ENCODE measurements at places on chromosomes 3 and 15.

- no peak for DNase-seq
These were observed 676.0 kb upstream of the SEMA6D start for GRCh38 chr15:47041301-47041700.

GRCh38 chr3:43497905-43498365, 123.9 kb downstream of the ANO10 start:
- DNase-seq, result no peak

GRCh38 chr15:31200735-31201151, 99.2 kb upstream of the TRPM1 start:
- no peak for DNase-seq

GRCh38 chr3:158169091-158169491, 59.2 kb downstream of the RSRC1 start:
- DNase-seq, result no peak

- DNase-seq, result no peak
These were observed 2.6 kb upstream of the PLOD2 start for GRCh38 chr3:146163584-146163983.

DNA sequence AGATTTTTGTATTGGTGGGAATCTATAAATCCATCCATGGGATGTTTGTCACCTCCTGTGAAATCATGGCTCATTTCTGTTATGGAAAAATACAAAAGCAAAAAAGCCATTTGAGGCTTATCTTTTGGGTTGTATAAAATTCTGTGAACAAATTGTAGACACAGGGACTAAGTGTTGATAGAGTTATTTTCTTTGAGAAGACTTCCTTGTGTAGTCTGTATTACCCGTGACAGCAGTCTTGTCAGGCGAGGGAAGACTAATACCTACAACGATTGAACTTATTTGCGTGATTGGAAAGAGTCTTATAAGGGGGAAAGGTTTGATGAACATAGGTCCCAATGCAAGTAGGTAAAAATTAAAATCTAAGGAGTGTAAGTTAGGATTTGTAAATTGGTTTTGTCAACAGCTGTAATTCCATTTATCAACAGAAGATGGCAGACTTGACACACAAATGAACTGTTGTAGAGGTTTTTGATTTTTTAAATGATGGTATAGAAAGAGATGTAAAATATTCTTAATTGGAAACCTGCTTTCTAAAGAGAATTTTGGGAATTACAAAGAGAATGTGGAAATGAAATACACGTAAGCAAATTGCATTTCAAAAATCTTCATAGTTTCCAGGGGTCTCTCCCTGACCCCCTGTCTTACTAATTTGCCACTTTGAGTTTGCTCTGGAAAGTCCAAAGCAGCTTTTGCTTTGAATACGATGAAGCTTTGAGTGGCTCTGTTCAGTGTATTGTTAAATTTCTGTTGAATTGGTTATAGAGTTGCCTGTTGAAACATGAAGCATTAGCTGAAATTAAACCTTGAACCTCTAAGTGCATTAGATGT, 33.2 kb downstream of the SLC25A26 start:
- DNase-seq, result peak; percentile 53

DNA sequence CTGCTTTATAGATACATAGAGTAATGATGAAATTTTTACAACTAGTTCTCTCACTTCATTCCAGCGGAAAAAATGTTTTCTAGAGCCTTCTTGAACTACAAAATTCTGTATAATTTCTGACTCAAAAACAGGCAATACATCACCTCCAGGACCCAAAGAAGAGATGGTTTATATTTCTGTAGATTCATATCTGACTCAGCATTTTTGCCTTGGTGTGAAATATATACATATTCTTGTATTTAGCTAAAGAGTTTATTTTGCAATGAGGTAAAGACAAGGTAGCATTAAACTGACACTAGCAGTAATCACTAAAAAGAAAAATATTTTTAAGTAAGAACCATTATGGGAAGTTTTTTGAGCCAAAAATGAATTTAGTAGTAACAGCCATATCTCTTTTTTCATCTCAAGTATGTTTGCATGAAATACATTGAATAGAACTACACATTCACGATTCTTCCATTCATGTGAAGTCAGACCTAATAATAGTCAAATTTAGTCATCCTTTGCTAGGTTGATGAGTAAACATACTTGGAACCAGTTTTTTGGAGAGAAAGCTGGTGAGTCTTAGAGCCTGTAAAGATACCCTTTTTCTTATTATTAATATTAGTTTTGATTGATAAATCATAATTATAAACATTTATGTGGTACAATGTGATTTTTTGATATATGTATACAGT, 31.6 kb downstream of the COL8A1 start:
- no peak for DNase-seq

GRCh38 chr3:176789947-176790346, 407.3 kb downstream of the TBL1XR1 start:
- no peak for DNase-seq

GRCh38 chr15:63067976-63068743, 25.6 kb downstream of the TPM1 start:
- no peak for DNase-seq

DNA sequence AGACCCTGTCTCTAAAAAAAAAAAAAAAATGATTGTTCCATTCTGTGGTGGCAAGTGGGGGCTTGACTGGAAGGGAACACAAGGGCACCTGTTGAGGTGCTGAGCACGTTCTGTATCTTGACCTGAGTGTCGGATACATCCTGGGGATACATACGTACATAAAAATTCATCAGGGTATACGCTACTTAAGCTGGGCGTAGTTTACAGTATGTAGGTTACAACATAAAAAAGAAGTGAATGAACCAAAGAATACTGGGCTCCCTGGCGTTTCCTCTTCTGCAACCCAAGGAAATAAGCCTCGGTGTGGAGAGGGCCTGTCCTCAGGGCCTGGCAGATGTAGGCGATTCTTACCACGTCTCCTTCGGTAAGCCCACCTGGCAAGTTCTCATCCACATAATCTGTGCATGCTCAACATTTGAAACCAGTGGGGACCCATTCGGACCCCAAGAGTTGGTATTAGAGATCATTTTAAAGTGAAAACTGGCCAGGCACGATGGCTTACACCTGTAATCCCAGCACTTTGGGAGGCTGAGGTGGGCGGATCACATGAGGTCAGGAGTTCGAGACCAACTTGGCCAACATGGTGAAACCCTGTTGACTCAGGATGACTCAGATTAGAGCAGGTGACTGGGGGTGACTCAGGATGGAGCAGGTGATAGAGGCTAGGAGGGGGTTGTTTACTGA, 5.1 kb upstream of the MUC20 start:
- no peak for DNase-seq

DNA sequence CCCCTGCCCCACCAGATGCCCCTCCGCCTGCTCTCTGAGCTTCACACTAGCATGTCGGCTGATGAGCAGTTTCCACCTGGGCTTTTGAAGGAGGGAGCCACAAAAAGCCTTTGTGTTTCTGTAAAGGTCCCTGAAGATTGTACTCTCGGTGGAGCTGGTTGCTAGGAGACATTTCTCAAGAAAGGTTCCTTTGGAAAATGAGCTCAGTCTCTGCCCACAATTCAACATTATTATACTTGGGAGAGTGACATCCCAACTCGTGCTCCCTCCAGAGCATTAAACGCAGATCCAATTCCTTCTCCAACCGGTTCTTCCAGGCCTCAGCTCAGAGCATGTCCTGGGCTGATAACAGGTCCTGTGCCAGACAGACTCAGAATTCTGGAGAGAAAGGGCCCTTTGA, 26.8 kb upstream of the FAM107A start:
- no peak for DNase-seq

GRCh38 chr15:74406992-74407705, 26.6 kb downstream of the SEMA7A start:
- no peak for DNase-seq

- DNase-seq, result no peak
These were observed 310.2 kb upstream of the PPP2R3A start for GRCh38 chr3:135655328-135655727.

DNA sequence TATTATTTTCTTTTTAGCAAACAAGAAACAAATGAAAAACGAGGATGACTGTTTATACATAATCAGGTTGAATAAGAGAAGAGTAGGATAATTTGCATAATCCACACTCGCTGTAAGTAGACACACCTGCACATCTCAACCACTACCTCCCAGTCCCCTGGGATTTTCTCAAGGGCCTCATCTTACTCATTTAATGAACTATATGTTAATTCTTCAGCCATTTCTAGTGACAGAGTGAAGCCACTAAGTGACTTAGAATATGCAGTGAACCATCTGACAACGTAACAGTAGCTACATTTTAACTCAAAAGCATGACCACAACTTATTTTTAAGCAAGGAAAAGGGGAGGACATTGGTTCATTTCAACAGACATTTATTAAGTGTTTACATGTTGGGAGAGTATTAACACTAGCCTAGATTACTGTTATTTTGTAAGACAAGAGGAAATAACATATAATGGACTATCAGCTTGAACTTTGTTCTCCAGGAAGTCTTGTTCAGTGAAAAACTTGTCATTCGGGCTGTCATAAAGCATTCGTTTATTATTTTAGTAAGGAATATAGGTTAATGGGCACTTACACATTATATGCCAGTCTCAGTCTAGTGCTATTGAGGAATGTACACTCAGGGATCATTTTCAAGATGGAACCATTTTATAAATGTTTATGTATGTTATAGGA, 173.0 kb upstream of the ROBO2 start:
- no peak for DNase-seq

GRCh38 chr3:63967675-63968611, 55.4 kb downstream of the PSMD6 start:
- DNase-seq, result peak; percentile 93

GRCh38 chr3:50583897-50584296, 14.6 kb downstream of the HEMK1 start:
- no peak for DNase-seq

- no peak for DNase-seq
These were observed 17.5 kb downstream of the CDIN1 start for GRCh38 chr15:36596915-36597314.

DNA sequence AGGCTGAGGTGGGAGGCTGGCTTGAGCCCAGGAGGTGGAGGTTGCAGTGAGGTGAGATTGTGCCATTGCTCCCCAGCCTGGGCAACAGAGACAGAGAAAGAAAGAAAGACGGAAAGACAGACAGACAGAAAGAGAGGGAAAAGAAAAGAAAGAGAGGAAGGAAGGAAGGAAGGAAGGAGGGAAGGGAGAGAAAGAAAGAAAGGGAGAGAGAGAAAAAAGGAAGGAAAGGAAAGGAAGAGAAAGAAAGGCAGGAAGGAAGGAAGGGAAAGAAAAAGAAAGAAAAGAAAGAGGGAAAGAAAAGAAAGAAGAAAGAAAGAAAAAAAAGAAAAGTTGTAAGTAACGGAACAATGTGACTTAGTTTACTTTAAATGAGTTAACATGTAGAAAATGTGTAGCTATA, 260.7 kb upstream of the GRM7 start:
- DNase-seq, result no peak

GRCh38 chr3:16182612-16183011, 8.1 kb downstream of the GALNT15 start:
- no peak for DNase-seq

GRCh38 chr15:57216288-57216687, 160.0 kb upstream of the CGNL1 start:
- DNase-seq, result no peak

DNA sequence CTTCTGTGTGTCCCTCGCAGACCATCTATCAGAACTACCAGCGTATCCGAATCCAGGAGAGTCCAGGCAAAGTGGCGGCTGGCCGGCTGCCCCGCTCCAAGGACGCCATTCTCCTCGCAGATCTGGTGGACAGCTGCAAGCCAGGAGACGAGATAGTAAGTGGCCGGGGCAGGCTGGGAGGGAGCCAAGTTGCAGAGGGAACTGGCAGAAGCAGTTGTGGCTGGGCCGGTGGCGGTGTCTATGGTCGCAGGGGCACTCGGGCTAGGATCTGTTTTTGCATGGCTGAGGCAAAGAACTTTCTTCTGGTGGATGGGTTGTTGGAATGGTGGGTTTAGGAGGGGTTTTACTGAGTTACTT, 10.1 kb downstream of the MCM2 start:
- no peak for DNase-seq

DNA sequence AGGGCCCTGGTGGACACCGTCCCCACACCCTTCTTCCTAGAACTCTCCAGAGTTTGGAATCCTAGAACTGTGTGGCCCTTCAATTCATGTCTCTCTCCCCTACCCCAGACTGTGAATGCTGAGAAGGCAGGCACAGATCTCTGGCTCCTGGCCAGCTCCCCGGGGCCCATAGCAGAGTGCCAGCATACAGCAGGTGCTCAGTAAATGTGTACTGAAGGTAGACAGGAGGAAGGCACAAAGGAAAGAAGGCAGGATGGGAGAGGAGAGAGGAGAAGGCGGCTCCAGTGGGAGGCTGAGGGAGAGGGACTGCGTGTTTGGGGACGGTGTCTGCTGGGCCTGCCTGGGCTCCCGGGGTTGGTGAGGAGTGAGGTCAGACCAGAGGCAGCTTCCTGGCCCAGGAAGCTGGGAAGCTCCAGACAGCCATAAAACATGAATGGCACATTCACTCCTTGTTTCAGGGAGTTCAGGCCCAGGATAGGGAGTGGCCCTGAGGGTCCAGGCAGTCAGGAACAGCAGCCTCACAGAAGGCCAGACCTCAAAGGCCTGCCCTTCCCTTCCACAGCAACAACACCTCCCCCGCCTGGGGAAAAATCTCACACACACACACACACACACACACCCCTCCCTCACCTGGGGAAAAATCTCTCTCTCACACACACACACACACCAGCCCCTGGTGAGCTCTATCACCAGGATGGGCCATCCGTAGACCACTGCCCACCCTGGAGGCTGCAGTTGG, 137.1 kb upstream of the PRR20G start:
- DNase-seq, result no peak

DNA sequence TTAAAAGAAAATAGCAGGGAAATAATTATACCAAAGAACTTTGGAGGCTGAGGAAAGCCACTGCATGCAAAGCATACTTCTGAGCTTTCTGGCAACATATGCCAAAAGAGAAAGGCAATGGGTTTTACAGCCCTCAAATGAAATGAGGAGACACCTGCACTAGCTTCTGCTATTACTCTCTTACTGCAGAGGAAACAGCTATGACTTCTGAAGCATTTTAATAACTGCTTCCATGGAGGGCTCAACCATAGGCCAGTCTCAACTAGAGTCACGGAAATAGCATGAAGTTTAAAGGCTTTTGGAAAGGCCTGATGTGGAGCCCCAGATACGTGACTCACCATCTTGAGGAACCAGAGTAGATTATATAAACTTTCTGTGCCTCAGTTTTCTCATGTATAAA, 114.8 kb downstream of the OXNAD1 start:
- peak; percentile 87 for DNase-seq

- DNase-seq, result no peak
These were observed 57.6 kb downstream of the BHLHE40 start for GRCh38 chr3:5036858-5037257.

GRCh38 chr15:70854666-70854976, 664 bp upstream of the LARP6 start:
- DNase-seq, result no peak

GRCh38 chr3:52237006-52237656, 1.8 kb downstream of the TWF2 start:
- DNase-seq, result no peak

- peak; percentile 71 for DNase-seq
These were observed 2.1 kb downstream of the CD47 start for GRCh38 chr3:108088697-108089096.

GRCh38 chr3:58049143-58049785, 41.0 kb downstream of the FLNB start:
- DNase-seq, result no peak

- DNase-seq, result no peak
These were observed 34.9 kb upstream of the TIPARP start for GRCh38 chr3:156639414-156640023.

GRCh38 chr3:119628816-119629445, 31.2 kb downstream of the PLA1A start:
- DNase-seq, result no peak
